ENCODE measurements at places on chromosomes 13 and 19.

- DNase-seq, result peak; percentile 86
Observed at GRCh38 chr13:112722433-112723263, 32.8 kb downstream of the ATP11A start.

DNA sequence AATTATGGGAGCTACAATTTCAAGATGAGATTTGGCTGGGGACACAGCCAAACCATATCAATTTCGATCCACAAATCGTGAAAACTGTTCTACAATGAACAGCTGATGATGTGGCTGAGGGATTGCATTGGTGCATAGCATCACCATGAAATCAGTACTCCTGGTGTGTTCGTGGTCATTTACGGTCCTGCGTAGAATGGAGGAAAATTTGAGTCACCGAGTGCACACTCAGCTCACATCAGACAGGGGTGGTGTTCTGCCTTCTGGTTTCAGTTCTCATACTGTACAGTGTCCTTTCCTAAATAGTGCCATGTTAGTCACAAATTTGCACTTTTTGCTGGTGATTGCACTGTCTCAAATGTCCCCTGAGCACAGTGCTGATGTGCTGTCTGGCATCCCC is 39.2 kb downstream of the MYH14 start:
- DNase-seq, result no peak

DNA sequence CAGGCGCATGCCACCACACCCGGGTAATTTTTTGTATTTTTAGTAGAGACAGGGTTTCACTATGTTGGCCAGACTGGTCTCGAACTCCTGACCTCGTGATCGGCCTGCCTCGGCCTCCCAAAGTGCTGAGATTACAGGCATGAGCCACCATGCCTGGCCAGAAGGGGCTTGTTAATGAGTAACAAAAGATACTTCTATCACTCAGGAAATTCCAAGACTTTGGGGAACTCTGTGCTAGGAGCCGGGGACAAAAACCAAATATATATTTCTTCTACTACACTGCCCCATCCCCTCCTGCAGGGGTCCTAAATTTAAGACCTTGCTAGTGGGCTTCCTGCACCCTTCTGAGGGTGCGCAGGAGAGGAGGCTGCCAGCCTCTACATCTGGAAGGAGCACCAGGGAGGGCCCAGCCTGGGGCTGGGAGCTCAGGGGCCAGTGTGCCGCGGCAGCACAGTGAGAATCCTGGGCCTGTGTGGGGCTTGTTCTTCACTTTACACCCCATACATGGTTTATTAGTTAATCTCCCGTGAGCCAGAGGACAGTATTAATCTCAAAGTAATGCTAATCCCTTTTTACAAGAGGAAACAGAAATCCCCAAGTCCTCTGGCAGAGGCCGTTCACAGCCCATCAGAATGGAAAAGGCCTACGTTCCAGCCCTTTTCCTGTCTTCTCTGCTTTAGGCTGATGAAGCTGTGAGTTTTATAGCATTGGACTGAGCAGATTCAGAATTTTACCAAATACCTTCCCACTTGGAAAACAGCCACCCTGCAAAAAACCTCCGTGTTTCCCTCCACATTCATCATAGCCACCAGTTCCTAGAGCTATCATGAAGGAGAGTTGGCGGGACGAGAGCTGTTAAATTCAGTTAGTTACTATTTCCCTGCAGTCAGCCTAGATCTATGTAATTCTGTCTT is 44.4 kb upstream of the NPAS1 start:
- no peak for DNase-seq

DNA sequence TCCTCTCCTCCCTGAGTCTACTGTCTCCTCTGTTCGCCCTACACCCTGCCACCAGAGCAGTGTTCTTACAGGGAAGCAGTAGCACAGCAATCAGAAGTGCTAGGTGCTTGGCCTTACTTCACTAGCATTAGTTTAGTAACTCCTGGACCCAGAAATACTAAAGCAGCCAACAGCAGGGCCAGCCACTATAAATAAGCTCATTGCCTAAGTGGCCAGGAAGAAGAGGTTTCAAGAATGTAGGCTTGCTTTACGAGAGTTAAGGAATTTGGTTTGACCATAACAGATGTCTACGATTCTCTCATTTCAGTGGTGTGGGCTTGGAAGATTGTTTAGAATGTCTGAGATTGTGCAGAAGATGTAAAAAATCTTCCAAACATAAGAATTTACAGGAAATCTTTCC is 103.3 kb downstream of the ZAR1L start:
- no peak for DNase-seq

DNA sequence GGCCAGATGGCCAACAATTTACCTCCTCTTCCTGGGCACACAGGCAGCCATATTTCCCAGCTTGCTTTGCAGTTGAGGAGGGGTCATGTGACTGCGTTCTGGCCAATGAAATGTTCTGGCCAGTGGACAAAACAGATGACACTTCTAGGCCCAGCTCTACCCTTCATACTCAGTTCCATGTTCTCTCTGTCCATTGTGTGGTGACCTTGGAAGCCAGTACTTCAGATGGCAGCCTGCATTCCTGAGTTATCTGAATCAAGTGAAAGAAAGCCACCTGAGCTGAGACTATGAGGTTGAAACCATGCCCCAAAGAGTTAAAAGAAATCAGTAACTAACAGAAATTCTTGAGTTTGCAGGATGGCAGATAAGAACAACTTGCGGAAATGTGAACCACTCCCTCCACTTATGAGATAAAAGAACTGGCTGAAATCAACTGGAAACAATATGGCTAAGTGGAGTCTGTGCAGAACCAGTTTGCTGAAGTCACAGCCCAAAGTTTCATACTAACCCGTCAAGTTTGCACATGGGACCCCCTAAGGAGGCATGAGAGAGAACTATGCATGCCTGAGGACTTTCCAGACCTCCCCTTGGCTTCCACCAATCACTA is 8.1 kb downstream of the FAM187B start:
- peak; percentile 95 for DNase-seq

GRCh38 chr19:19552798-19553197 is 14.7 kb downstream of the CILP2 start:
- DNase-seq, result peak; percentile 77

DNA sequence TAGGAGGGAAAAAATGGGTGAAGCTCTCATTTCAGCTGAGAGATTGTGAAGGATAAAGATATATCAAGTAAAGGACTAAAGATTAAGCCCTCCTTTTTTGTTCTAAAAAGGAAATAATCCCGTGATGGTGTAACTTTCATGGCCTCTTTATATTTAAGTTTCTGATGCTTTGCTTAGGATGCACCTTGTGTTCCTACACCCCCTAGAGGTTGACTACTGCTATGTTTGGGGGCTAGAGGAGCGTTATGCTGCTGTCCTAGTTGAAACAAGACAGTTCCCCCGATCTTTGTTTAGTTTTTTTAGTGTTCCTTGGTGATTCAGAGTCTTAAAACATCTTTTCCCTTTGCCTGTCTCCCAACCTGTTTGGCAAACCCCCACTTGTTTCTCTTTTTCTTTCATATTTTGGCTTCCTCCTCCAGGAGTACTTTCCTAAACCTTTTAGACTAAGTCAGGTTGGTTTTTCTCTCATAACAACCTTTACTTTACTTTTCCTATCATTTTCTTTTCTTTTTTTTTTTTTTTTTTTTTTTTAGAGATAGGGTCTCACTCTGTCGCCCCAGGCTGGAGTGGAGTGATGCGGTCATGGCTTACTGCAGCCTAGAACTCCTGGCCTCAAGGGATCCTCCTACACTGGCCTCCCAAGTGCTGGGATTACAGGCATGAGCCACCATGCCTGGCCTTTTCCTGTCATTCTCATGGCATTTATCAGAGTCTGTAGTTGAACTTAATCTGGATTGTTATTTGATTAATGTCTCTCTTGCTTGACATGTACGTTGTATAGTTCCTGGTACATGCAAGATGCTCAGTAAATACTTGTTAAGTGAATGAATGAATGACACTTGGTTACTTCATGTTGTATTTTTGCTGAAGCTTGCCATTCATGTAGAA is 2.8 kb downstream of the UBA2 start:
- peak; percentile 86 for DNase-seq

All from OCI-M1 (cell line).